ENCODE measurements at places on chromosomes 3 and 15.

DNA sequence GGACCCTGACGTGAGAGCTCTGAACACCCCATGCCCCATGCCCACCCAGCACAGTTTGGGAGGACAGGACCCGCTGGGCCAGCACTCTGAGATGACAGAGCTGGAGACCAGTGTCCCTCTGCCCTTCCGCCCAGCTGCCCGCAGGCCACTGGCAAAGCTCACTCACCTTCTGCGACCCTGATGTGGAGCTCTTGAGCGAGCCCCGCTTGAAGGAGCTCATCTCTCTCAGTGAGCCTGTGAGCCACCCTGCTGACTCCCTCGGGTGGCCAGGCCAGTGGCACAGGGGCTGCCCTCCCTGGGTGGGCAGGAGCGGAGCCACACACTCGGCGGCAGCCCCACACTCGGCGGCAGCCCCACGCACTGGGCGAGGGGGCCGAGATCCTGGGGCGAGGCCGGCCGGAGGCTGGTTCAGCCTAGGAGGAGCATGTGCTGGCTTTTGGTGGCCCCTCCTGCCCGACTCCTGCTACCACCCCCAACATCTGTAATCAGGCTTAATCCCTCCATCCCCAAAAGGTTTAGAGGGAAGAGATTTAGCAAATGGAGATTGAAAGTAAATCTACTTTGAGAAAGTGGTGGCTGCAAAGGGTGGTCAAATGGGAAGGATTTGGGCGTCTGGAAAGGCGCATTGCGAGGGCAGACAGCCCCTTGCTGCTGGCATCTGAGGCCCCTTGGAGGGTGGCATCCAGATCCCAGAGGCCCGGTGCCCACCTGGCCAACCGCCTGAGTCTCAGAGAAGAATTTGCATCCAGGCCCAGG is 59.4 kb upstream of the TRPM1 start:
- DNase-seq = no peak

DNA sequence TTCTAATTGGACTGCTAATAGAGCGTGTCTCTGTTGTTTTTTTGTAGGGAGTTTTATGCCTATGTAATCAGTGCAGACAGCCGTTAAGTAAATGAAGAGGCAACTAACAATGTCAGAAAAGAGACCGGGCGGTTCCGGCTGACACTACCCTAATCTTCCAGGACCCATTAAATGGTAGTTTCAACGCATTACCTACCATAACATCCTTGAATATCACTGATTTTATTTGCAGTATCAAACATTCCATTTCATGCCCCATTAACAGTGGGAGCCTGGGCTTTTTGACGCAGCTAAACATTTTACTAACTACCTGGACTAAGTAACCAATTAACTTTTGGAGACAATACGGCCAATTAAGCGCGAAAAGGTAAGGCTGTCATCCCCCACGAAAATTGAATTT is 832.9 kb upstream of the NR2F2 start:
- DNase-seq = no peak

- peak; percentile 96 for DNase-seq
Observed at GRCh38 chr3:159711560-159712333, 276.9 kb upstream of the IL12A start.

- DNase-seq = no peak
Observed at GRCh38 chr3:117310536-117310935, 601.0 kb downstream of the TUSC7 start.

GRCh38 chr3:9946112-9947024 is 5.8 kb downstream of the PRRT3 start:
- DNase-seq = peak; percentile 95

DNA sequence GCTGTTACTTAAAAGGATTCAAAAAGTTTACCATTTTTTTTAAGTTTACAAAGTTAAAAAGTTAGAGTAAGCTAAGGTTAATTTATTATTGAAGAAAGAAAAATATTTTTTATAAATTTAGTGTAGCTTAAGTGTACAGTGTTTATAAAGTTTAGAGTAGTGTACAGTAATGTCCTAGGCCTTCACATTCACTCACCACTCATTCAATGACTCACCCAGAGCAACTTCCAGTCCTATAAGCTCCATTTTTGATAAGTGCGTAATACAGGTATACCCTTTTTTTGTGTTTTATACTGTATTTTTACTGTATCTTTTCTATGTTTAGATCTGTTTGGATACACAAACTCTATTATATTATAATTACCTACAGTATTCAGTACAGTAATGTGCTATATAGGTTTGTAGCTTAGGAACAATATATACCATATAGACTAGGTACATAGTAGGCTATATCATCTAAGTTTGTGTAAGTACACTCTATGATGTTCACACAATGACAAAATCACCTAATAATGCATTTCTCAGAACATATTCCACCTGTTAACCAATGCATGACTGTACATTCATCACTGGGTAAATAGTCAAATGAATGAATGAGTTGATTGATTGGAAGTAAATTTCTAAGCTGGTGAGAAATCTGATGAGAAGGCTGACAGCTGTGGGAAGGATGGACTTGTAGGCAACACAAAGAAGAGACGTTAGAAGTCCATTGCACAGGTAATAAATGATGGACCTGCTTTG is 95.2 kb upstream of the CDIN1 start:
- DNase-seq = peak; percentile 18

DNA sequence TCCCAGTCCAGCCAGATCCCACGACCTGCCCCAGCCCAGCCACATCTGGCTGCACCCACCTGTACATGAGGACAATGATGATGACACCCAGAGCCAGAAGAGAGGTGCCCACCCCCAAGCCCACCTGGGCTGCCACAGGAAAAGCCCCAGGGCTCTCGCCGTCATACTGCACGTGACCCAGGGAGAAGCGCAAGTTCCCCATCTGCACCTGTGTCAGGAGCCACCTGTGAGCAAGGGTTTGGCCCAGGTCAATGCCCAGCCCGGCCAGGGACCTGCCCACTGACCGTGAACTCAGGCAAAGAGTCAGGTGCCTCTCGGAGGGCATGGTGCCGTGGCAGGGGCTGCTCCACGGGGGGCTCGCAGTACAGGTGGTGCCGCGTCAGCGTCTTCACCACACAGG is 16.3 kb downstream of the PLXNB1 start:
- no peak for DNase-seq

DNA sequence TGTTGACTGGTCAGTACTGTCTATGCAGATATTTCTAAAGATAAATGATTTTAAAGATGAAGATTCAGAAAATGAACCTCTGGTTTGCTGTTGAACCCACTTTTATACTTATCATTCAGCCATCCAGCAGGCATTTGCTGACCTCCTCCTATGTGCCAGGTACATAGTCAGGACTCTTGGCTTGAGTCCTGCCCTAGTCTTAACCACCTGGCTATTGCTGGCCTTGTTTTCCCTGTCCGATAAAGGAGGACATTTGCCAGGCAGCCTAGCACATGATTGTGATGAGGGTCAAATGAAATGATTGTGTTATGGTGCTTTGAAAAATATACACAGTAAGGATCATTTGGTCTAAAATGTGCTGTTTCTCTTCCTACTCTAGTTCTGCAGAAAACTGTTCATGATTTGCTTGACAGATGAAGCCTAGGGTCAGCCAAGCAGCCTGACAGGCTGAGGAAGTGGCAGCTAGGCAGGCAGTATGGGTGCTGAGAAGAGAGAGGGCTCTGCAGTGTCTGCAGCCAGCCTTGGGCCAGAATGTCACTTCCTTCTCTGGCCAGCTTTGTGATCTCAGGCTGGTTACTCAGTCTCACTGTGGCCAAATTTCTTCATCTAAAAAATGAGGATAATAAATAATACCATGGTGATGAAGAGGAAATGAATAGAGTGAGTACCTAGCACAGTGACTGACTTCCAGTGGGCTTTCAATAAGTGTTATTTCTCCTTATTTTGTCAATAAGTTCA is 13.8 kb downstream of the EXOSC7 start:
- DNase-seq = no peak

GRCh38 chr15:66452971-66453580 is 44.5 kb downstream of the SNAPC5 start:
- no peak for DNase-seq

DNA sequence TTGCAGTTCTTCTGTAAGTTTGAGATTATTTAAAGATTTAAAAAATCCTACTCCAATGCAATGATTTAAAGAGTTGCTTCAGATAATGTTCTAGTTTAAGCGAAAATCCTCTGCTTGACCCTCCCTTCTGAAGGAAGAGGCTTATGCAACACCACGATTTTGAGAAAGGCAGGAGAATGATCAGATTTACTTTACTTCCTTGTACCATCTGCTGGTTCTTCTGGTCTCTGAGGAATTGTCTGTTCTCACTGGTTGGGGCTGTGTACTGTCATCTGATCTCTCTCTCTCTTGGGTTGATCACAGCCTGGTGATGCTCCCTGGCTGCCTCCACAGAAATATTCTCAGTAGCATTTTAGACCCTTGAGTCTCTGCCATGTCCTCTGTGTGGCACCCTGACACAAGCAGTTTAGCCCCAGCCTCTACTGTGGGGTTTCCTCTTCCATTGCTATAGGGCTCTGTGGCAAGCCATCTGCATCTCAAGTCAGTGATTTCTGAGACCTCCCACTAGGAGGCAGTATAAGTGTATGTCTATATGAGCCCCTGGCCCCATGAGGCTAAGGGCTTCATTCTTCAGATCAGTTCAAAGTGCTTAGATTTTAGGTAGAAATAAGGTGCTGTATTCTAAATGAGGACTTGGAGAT is 50.8 kb upstream of the PLAAT1 start:
- peak; percentile 2 for DNase-seq

GRCh38 chr3:156554515-156554841 is 439 bp downstream of the SSR3 start:
- DNase-seq = no peak

DNA sequence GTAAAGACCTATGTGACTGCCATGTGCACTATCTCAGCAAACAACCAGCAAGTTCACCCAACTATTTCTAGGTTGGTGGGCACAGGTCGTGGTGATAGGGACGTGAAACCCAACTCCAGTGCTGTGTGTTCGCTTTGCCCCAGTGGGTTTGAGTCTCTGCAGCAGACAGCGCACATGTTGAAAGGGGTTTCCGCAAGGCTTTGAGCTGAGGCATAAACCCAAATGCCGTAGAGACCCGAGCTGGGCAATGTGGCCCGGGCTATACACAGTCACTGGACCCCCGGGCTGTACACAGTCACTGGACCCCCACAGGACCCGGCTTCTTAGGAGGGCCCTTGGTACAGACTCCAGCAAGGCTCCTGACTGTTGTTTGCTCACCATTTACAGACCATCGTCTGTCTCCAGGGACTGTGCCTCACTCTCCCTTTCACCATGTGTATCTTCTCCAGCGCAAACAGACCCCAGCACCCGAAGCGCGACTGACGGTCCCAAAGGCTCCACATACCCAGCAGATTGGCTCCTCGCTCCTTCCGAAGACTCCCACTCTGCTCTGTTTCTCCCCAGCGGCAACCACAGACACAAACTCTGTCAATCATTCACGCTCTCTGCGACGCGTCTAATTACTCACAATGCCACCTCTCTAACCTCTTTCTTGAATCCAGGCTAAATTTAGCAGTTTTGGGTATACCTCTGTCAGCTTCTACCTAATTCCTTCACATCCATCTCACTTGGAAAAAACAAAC is 31.2 kb downstream of the PCSK6 start:
- DNase-seq = no peak

DNA sequence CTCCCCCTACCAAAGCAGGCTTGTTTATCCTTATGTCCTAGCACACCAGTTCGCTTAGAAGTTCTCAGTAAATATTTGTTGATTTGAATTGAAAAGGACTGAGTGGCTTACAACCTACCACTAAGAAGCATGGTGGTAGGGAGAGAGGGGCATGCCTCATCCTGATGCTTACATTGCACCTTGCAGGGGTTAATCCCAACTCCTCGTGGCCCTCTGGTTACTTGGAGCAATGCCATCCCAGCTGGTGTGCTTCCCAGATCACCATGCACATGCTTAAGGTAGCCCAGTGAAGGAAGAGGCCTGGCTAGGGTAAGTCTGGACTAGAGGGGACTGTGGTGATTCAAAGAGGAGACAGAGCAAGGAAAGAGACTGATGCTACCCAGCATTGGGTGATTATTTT is 253.3 kb downstream of the CLSTN2 start:
- no peak for DNase-seq

- DNase-seq = peak; percentile 59
Observed at GRCh38 chr15:49620199-49620598, 419 bp downstream of the FAM227B start.

DNA sequence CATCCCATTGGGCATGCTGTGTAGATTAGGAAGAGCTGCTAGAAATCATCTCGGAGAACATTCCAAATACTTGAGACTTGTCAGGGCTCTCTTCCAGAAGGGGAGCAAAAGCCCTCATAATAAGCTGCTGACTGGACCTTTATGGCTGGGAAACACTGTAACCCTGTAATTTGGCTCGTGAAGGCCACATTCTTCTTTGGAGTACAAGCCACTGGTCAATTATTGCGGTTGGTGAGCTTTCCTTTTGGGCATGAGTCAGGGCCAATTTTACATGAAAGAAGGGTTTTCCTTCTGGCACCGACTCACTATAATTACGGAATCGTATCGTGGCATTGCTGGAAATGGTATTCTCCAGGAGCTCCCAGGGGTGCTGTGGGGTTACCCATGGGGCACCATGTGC is 434.5 kb upstream of the RGMA start:
- DNase-seq = no peak

DNA sequence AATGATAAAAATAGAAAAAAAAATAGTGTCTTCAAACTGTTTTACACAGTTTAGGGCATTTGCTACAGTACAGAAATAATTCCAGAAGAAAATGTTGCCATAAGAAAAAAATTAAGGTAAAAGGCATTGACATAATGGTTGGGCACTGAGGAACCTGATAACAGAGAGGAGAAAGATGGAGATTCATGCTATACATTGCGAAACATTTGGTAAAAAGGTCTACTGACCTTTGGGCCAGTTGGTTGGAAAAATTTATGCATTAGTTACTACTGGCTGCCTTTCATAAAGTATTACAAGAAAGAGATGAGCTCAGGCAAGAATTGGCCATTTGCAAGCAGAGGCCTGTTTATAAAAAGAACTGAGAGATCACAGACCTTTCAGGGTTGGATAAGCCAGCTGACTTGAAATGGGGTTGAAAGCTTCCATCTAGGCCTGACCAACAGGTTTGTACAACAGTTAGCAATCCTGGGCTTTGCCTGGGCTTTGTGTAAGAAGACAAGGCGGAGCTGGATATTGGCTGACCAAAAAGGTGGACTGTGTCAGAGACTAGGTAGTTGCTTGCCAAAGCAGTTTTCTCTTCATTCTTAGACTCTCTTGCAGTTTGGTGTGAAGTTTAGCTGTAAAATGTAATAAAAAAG is 166.6 kb upstream of the MCTP2 start:
- no peak for DNase-seq

GRCh38 chr3:160286231-160286630 is 61.0 kb downstream of the C3orf80 start:
- no peak for DNase-seq

DNA sequence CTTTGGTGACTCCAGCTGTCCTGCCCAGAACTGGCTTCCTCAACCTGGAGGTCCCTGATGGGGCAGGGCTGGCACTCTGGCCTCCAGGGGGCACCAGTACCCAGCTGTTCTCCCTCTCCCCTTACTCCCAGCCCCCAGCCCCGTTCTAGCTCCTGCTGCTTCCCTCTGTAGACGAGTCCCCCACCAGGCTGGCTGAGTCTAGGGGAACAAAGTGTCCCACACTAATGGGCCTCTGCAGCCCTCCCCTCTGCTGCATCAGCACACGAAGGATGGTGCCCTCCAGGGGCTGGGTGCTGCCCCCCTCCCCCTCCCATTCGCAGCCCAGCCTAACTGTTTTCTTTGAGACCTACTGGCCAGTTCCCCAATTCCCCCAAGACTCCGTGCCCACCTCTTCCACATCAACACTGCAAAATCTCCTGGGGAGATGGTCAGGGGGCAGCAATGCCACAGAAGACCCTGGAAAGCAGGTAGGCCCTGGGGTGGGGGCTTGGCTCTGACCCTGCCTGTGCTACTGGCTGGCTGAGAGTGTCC is 4.2 kb downstream of the RHCG start:
- DNase-seq = peak; percentile 7
